ENCODE measurements at places on chromosomes 6 and 20. TPM values are rescaled to one million over a fixed set of nuclear protein-coding genes. Genes with fewer than 3 reads are reported as not detected.
A peak's percentile ranks its signal among the peaks of the same experiment; 100 is the strongest.

GRCh38 chr6:70586114-70586513 is 19.4 kb downstream of the SDHAF4 start:
- DNase-seq = no peak

Gene E2F1
- 44.2 TPM for total RNA-seq

DNA sequence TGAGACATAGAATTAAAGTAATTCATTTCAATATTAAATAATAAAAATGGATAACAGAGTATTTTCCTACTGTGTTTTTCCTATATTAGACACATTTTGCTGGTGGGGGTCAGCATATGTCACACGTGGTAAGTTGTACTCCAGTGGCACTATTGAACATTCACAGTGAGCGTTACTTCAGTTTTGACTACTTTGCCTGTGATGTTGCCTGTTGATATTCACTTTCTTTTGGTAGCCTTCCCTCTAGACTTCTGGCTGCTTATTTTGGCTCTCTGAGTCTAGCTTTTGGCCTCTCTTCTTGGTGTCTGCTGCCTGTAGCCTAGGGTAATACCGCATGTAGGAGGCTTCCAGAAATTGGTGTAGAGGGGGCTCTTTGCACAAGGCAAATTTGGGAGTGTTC is 64.4 kb upstream of the TFB1M start:
- no peak for DNase-seq

DNA sequence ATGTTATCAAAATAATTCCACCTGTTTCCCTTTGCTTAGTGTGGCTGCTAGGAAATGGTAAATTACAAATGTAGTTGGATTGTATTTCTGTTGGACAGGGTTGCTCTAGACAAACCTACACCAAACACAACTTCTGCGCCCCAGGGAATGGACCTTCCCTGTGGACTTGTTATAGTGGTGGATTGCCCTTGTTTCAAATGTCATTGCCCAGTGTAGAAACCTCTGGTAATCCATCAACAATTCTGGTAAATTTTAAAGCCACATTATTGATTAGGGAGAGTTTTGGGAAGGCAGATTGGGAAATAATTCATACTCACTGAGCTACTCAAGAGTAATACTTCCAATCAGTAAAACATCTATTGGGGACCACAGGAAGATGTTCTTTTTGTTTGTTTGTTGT is 239.8 kb downstream of the ARID1B start:
- no peak for DNase-seq

Gene CYP21A2
- total RNA-seq = not detected

- DNase-seq = no peak
Observed at GRCh38 chr6:127462376-127462775, 3.2 kb upstream of the KIAA0408 start.

- DNase-seq = no peak
Observed at GRCh38 chr20:17878912-17879602, 89.5 kb downstream of the SNX5 start.

Gene OR2B6
- not detected for total RNA-seq

Gene SLC22A16
- 2.0 TPM for total RNA-seq

GRCh38 chr6:25360621-25361020 is 81.4 kb downstream of the CARMIL1 start:
- DNase-seq = no peak

DNA sequence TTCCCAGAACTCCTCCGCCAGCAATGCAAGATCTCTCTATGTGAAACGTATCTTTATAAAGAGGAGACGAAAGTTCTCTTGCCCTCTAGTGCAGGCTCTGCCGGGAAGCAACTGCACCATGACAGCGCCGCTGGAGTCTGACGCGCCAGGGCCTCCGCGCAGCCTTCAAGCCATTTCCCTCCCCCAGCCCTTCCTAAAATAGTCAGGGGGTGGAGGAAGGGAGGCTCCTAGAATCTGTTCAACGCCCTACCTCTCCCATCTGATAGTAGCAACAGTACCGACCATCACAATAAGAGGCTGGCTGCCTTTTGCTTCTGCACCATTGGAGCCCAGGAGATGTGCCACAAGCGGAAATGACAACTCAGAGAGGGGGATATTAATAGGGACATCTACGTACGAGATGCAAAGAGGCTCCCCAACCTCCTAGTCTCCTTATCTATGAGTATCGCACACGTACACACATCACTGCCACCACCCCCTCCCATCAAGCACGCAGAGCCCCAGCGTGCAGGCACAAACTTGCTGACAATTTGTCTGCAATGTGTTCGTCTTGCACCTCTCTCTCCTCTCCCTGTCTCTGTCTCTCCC is 1.0 kb downstream of the SYNE1 start:
- DNase-seq = peak; percentile 97

Gene NCOA7
- 1.9 TPM for total RNA-seq

DNA sequence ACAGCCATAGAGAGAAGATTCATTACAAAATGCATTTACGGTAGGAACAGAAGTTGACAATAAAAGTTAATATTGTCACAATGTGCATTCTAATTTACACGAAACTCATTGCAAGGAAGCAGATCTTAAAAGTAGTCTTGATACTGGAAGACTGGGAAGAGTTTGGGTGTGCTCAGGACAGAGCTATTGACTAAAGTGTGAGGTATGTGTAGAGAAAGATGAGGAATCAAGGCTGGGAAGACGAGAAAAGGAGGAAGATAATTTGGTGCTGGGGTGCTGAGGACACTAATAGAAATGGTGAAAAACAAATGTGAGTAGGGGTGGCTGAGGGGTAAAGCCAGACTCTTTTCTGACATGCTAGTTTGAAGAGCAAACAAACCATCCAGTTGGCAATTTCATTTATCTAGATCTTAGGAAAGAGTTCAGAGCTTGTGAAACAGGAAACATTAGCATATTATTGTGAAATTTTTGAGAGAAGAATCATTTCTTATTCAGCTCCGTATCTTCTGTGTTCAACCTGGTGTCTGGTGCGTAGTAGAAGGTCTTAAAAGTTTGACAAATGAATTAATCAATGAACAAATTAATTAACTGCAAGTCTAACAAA is 72.7 kb downstream of the ELOVL4 start:
- no peak for DNase-seq

DNA sequence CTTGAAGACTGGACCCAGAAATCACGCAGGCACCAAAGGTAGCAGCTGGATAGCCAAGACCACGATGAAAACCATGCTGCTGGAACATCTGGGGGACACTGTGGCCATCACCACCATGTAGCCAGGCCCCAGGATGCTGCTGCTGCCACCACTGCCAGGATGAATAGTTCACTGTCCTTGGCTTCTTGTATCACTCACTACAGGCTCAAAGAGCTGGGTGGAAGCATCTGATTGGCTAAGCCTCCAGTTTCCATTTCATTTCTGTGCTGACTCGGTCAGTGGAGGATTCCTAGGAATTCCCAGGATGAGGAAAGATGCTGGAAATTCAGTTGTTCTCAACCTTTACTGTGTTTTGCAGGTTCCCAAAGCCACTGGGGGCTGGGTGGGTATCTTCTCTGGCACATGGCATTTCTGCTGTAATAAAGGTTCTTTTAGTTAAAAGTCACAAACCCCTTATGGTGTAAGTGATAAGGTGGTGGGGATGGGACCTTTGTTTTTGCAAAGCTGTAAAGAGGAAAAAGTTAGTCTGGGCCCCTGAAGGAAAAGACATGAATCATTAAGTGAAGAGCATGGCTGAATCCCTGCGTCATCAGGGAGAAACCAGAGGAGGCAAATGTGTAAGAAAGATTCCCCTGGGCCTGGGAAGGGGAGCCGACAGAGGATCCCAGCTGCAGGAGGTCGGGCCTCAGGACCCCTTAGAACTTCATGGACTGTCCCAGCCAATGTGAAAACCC is 75.6 kb upstream of the RNF24 start:
- no peak for DNase-seq

Gene EYS
- not detected for total RNA-seq

- DNase-seq = no peak
Observed at GRCh38 chr6:164025180-164025579, 610.7 kb downstream of the QKI start.

GRCh38 chr6:2641044-2641725 is 109.5 kb downstream of the MYLK4 start:
- DNase-seq = no peak

- DNase-seq = no peak
Observed at GRCh38 chr6:2562721-2563451, 187.8 kb downstream of the MYLK4 start.

DNA sequence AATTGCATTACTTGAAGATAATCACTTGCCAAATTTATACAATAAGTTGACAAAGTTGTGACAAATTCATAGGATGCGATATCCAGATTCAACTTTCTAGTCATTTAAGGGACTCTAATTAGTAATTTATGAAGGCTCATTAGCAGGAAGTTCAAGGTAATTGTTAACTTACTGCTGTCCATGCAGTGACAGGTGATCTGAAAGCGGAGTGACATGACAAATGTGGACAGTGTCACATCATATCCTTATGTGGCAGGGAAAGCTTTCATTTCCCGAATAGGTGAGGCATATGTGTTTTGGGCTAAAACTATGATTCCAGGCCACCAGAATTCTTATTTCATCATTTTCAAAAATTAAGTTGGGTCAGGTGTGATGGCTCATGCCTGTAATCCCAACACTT is 115.9 kb upstream of the BMP2 start:
- DNase-seq = no peak

Gene PDYN
- total RNA-seq = not detected

GRCh38 chr6:156033598-156033997 is 578.0 kb upstream of the NOX3 start:
- DNase-seq = no peak

GRCh38 chr6:35018182-35018519 is 123.0 kb downstream of the TCP11 start:
- DNase-seq = no peak

DNA sequence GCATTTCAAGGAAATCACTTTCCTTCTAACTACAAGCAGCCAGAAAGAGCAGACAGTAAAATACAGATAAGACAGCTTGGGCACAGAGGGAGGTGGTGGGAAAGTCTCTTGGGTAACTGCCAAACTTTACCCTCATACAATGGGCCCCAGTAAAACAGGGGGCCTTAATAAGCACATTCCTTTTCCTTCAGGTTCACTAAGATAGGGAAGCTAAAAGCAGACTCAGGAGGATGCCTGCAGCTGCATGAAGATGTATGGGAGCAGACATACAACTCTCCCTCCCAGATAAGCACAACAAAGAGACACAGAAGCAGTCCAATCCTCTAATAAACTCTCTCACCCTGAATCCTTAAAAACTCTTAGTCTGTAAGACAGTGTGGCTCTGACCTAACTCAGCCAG is 49.0 kb downstream of the SIM1 start:
- no peak for DNase-seq

DNA sequence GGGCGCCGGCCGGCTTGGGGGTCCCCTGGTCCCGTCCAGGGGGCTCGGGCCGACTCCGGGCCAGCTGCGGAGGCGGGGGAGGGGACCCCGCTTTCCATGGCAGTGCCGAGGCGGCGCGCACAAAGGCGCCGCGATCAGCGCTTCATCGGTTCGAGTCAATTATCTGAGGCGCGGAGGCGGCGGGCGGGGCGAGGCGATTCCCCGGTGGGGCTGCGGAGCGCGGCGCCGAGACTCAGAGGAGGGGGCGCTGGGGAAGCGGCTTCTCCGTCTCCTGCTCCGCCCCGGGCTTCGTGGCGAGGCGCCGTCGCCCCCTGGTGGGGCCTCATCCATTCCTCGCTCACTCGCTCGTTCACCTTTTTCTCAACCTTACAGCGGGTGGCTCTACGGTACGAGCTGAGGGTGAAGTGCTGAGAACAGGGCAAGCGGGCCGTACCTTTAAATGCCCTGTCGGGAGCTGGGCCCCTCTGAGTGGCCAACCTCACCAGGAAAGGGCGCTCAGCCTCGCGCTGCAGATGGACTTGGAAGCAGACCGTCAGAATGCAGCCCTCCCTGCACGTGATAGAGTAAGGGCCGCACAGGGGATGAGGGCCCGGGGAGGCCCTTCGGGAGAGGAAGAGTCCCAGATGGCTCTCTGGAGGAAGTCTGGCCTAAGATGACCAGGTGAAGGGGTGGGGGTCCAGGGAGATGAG is 39.9 kb downstream of the SLC52A3 start:
- peak; percentile 62 for DNase-seq

Gene METTL24
- total RNA-seq = 1.8 TPM

GRCh38 chr20:17488916-17489600 is 42.1 kb downstream of the BFSP1 start:
- no peak for DNase-seq

DNA sequence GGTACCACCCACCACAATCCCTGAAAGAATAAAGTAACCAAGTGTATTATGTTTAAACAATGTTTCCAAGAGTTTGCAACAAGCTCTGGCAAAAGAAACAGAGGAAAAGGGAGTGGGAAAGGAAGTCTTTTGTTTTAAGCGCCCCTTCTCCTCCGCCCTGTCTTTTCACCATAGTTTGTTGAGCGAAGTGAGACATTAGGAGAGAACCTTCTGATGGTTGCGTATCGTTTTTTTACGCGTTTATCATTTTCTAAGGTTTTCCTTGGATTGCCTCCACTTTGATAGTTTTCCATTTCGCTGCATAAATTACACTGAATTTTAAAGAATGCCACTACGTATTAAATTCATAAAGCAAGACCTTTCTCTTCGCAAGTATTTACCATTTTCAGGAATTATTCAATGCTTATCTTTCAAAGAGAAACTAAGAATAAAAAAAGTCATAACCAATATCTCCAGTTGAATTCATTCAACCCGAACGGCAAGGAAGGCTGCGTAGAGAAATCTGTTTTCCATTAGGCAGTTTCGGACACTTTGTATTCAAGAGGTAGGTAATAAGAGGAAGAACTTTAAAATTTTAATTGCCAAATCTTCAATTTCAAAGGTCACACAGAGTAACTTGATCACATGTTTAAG is 920 bp upstream of the EPHA7 start:
- no peak for DNase-seq

Gene SRSF12
- 4.6 TPM for total RNA-seq

Gene CCN6
- not detected for total RNA-seq

Gene L3MBTL1
- total RNA-seq = 3.0 TPM

GRCh38 chr6:302760-303159 is 10.5 kb downstream of the DUSP22 start:
- DNase-seq = no peak

DNA sequence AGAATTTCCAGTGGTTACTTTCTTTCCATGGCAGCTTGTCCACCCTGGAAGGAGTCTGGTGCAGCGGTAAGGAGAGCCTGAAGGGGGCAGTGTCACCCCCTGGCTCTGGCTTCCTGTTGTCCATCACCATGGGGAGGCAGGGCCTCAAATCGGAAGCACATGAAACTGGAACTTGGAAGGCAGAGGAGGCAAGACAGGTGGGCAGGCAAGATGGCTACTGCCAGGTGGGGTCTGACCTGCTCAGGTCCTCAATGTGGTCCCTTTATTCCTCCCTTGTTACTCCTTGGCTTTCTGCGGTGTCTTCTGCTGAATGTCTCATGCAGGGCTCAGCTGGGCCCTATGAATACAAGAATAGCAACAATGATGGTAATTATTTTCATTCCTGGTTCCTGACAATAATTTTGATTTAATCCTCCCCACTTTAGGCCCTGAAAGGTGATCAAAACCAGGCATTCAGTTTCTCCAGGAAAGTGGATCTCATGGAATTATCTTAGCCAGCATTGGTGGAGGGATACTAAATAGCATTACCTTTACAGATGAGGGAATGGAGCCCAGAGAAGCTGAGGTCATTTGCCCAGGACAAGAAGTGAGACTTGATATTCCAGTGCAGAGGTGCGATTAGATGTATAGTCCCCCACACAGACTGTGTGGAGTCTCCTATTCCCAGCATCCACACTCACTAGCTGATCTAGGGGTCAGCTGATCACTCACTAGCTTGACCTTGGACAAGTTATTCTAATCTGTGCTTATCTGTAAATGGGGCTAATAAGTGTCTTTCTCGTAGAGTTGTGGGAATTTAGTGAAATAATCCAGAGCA is 17.6 kb upstream of the SNAI1 start:
- no peak for DNase-seq

Gene MYCT1
- not detected for total RNA-seq

Measured in G401 (cell line).